ENCODE measurements at places on chromosomes 11 and 22.

DNA sequence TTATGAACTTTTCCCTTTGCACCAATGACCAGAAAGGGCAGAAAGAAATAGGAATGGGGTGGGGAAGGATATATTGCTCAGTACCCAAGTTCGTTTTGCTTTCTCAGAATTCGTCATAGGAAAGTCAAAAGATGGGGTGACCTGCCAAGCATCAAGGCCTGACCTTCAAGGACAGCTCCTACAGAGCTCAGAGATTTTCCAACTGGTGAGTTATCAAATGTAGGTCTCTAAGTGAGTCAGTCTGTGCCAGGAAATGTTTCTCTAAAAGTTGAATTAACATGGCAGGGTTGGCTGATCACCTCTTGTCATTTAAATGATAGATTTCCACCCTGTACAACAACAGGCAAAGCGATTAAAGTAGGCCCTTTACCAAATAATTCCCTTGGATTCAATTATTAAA, 307.2 kb downstream of the CADM1 start:
- no peak for DNase-seq

DNA sequence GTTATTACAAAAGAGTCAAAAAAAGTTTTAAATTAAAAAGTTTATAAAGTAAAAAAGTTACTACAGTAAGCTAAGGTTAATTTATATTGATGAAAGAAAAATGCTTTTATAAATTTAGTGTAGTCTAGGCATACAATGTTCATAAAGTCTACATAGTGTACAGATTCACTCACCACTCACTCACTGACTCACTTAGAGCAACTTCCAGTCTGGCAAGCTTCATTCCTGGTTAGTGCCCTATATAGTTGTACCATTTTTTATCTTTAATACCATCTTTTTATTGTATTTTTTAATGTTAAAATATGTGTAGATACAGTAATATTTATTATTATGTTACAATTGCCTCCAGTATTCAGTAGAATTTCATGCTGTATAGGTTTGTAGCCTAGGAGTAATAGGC, 2.6 kb upstream of the MMP10 start:
- DNase-seq: no peak

GRCh38 chr11:88402192-88402715, 64.7 kb upstream of the CTSC start:
- DNase-seq: peak; percentile 83

- no peak for DNase-seq
Measured at GRCh38 chr22:43824724-43825420, 12.8 kb upstream of the EFCAB6 start.

DNA sequence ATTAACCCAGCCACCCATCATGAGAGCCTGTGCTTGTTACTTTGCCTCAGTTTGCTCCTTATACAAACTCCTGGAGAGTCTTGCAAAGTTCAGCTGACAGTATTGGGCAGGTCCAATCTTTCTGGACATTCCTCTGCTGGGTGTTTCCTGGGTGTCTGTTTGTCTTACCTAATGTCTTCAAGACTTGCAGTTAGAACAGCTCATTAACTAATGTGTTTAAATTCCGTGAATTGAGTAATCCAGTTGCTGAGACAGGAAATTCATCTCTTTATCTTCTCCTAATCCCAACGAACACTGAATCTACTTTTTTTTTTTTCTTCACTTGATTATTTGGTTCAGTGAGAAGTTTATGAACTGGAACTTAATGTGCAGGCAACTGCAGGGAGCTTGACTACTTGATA, 20.6 kb downstream of the BCO2 start:
- no peak for DNase-seq

DNA sequence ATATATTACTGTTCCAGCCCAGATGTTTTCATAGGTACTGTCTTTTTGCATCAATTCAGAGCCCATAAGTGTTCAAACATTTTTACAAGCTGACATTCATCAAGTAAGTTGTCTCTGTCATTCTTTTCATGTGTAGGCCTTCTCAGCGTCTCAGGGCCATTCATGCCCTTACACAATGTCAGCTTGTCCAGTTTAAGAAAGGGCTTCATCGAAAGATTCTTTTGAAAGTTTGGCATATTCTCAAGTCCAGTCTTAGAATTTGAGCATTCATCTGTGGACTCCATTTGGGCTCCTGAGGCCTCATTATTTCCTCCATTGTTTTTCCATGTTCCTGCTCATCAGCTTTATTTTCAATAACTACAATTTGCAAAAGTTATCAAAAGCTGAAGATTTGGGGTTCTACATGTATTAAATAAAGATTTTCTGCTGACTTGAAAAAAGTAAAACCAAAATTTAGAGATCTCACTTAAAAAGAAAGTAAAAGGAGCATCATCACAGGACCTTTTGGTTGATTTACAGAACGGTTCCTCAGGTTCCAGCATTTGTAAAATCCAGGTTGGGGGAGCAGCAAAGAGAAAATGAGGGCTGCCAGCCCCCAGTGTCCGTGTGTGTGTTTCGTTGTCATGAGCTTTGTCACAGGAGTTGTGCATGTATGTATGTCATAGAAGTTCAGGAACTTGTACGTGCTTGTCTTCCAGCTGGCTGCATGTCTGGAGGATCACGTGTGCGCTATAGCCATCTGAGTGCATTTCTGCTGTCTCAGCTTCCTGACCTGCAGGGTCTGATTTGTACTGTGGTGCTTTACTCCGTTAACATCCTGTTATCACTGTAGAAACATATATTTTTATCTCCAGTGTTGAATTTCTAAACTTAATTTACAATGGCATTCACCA, 15.6 kb downstream of the MOV10L1 start:
- peak; percentile 15 for DNase-seq

GRCh38 chr11:12745787-12746186, 71.6 kb downstream of the TEAD1 start:
- no peak for DNase-seq

GRCh38 chr11:63870351-63871140, 31.6 kb downstream of the MARK2 start:
- no peak for DNase-seq

- DNase-seq: no peak
Measured at GRCh38 chr11:43582863-43583462, 97.6 kb upstream of the HSD17B12 start.

GRCh38 chr11:61028135-61028729, 56.8 kb downstream of the CD6 start:
- no peak for DNase-seq

DNA sequence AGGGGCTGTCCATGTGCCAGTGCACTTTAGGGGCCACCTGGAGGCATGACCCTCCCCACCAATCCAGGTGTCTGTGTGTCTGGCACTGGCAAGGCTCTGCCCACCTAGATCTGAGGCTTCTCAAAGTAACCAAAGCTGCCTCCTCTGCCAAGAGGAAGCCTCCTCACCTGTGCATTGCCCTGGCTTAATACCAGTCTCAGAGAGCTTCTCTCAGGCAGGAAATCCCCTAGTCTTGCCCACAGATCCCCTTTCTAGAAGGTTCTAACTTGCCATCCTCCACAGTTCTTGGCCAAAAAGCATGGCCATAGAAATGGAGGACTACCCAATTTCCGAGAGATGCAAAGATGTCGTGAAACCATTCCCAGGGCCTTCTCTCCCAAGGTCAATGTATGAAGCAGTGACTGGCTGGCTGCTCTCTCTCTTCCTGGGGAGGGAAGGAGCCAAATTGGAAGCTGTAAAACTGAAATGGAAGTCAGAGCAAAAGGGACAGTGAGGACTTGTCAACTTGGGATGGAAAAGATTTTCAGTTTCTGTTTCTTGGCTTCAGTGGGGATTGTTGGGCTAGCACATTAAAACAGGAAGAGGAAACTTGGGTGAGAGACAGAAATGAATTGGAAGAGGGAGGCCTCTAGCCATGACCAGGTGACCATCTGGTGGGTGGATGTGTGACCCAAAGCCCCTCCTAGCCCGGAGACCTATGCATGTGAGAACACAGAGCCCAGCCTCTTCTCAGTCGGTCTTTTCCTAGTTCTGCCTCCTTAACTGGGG, 68.8 kb downstream of the PRDM11 start:
- no peak for DNase-seq

GRCh38 chr22:43081968-43082367, 7.2 kb downstream of the TTLL1 start:
- no peak for DNase-seq

GRCh38 chr11:126317756-126318573, 14.1 kb downstream of the DCPS start:
- DNase-seq: peak; percentile 61

DNA sequence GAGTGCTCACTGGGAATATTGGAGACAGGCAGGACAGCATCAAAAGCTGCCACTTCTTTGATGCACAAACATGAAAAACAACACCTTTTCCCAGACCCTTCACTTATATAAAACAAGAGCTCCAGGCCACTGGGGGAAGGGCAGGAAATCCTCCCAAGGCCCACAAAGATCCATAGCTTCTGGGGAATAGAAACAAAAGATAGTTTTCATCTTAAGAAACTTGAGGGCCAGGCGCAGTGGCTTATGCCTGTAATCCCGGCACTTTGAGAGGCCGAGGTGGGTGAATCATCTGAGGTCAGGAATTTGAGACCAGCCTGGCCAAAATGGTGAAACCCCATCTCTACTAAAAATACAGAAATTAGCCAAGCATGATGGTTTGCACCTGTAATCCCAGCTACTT, 15.3 kb downstream of the RTL6 start:
- peak; percentile 22 for DNase-seq

DNA sequence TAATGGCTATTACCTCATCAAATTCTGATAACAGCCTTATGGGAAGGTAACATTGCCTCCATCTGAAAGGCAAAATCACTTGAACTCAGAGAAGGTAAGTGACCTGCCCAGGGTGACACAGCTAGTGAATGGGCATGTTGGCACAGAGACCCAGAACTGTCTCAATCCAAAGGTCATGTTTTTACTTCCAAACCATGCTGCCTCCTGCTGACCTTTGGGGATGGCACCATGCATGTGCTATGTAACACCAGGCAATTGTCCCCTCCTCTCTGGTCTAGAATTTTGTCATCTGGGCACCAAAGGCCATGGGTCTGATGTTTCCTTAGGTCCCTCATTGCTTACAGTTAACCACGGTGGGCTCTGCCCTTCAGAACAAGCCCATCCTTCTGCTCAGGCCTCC, 417.4 kb downstream of the SOX6 start:
- no peak for DNase-seq

DNA sequence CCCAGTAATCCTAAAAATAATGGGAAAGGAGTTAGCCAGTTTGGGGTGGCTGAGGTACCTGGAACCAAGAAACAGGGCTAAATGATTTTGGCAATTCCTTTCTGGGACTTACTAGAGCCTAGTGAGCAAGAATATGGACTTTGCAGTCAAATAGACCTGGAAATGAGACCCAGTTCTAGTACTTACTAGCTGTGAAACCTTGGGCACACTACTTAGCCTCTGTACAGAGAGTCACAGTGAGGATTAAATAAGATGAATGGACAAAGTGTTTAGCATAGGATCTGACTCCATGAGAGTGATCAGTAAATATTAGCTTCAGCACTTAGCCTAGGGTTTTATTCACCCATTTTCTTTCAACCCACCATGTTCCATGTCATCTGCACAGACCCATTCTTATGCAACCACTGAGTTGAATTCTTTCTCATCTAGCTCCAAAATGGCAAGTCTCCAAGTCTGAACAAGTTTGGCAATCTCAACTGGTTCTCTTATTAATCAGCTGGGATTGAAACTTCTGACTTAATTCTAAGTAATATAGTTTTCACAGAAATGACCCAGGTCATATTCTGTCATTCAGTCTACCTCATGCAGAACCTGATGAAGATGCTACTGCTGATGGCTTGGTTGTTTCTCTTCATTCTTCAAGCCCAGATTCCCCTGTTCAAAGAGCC, 15.0 kb upstream of the SORL1 start:
- DNase-seq: no peak

DNA sequence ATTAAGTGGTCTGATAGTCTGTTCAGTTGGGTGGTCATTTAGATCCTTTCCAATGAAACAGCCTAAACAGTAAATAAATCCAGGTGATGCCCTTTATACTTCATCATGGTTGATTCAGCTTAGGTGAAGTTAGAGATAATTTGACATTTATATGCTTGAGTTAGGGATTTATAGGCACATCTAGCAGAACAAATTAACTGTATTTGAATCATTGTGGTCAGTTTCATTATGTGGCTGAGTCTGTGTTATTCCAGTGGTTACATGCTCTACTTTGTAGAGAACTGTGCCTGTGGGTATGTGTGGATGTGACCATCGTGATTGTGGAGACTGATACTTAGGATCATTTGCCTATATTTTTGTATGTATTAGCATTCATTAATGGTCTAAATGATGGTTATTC, 194.6 kb downstream of the DDX10 start:
- DNase-seq: peak; percentile 32

DNA sequence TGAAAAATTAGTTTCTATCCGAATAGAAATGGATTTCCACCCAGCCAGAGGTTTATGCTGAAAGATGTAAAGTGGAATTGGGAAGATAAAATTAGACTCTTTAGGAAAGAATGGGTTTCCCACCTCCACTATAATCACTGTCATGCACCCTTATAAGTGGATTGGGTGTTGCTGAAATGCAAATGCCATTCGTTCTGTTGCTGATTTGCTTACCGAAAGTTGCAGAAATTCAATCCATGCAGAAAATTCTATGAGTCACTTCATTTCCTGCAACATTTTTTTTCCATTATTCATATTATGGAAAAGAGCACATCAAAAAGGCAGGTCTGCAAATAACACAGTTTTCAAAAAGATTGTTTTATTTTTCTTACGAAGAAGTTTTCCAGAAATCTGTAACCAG, 65.6 kb downstream of the LDLRAD3 start:
- DNase-seq: peak; percentile 51

GRCh38 chr11:20110908-20111669, 49.2 kb downstream of the DBX1 start:
- peak; percentile 97 for DNase-seq

DNA sequence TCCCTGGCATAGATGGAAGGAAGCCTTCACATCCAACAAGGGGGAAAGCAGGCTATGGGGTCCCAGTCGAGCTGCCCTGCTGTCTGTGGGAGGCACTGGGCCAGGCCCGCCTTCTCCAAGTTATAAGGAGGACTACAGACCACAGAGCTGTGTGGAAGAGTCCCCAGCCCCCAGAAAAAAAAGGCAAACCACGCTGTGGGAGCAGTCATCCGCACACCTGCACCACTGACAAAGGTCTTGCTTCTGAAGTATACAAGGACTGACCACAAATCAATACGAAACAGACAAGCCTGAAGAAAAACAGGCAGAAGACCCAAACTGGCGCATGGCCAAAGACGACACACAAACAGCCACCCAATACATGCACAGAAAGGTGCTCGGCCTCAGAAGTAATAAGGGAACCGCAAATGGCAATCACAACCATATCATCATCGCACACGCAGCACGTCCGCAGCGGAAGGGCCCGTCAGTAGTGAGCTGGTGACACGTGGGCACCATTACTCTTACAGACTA, 384.1 kb downstream of the CTTN start:
- no peak for DNase-seq

- DNase-seq: peak; percentile 12
Measured at GRCh38 chr11:101445761-101446160, 138.0 kb downstream of the TRPC6 start.

GRCh38 chr11:47225552-47226400, 11.0 kb downstream of the DDB2 start:
- no peak for DNase-seq

Data from HFFc6 (cell line).